ENCODE measurements at places on chromosomes 12 and 14.

GRCh38 chr12:104064842-104065427 lies 604 bp downstream of the HCFC2 start:
- DNase-seq: no peak

DNA sequence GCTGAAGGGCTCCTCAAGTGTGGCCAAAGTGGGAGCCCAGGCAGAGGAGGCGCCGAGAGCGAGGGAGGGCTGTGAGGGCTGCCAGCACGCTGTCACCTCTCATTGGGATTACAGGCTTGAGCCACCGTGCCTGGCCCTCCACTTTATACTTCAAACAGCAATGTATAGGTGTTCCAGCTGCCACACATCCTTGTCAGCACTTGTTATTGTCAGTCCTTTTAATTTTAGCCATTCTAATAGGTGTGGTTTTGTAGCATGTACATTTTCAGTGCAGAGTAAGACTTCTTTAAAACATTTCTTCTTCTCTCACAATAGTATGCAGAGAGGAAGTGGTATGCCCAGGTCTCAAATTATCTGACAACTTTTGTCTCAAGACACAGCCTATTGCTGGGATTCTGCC lies 27.5 kb upstream of the HNF1A start:
- DNase-seq: no peak

DNA sequence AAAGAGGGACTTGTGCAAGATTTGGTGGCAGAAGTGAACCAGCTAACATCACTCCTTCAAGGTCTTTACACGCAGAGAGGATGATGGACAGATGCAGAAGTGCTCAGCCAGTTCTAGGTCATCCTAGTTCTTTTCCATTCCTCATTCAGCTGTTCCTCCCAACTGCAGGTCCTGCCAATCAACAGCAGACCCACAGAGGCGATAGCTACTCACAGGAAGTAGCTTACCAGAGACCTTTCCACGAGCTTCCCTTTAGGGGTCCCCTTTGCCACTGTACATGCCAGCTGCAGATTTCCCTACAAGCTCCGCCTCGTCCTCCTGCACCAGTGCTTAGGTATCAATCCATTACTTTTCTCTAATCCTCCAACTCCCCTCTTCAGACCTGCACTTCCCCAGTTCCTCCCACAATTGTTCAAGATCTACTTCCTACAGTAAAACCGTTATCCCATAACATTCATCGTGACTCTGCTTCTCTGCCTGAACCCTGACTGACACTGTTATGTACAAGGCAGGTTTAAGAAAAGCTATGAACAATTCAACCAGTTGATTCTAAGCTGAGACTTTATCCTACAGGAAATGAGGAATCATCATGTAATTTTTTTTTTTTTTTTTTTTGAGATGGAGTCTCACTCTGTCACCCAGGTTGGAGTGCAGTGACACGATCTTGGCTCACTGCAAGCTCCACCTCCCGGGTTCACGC lies 22.5 kb downstream of the RECQL start:
- DNase-seq: no peak

DNA sequence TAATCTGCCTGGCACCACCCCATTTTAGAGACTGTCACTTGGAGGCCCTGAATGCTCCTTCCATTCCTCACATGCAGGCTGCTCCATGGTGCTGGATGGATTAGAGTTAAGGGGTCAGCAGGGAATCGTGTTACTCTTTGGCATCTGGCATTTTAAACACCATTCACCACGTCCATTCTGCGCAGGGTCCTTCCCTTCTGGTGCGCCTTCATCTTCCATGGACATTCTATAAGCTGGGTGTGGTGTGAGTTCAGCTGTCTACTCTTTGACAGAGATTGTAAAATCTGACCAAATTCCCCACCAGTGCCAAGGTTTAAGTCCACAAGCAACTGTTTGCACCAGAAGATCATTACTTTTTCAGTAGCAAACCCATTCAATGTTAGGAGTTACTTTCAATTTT lies 47.8 kb downstream of the GIT2 start:
- DNase-seq: no peak

DNA sequence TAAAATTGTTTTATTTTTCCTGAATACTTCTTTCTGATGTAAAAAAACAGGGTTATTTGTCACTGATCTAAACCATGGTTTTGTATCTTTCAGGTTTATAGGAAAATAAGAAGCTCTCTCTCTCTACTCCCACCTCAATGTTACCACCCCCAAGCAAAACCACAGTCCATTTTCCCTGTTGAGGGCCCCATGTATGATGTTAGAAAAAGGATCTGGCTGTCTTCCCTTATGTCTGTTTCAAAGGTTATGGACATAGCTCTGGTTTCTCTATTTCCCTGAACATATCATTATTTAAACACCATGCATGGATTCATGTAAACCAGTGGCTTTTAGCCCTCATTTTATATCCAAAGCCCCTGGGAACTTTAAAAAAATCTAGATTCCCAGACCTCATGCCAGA lies 649.0 kb upstream of the TBX3 start:
- no peak for DNase-seq

DNA sequence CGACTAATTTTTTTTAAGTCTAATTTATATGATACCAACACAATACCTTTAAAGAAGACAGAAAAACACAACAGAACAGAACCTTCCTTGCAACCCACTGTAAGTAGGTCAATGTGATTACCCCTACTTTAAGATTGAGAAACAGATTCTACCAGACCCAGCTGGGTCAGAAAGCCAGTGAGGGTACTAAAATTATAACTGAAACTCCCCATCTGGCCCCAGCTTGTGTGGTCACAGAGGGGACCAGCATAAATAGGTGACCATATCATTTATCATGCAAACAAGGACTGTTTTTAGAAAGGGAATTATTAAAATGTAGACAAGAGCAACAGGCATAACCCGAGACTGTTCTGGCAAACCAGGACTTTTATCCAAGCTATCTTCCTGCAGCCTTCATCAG lies 30.1 kb upstream of the FRMD6 start:
- no peak for DNase-seq

DNA sequence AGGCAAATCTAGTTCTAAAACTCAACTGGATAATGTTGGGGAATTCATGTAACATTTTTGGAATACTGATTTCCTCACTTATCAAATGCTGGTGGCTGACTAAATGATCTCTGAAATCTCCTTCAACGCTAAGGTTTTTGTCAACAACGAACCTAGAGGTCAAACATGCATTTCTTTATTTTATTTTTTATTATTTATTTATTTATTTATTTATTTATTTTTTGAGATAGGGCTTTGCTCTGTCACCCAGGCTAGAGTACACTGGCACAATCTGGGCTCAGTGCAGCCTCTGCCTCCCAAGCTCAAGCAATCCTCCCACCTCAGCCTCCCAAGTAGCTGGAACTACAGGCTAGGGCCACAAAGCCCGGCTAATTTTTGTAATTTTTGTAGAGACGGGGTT lies 64.5 kb downstream of the DUSP16 start:
- DNase-seq: no peak

DNA sequence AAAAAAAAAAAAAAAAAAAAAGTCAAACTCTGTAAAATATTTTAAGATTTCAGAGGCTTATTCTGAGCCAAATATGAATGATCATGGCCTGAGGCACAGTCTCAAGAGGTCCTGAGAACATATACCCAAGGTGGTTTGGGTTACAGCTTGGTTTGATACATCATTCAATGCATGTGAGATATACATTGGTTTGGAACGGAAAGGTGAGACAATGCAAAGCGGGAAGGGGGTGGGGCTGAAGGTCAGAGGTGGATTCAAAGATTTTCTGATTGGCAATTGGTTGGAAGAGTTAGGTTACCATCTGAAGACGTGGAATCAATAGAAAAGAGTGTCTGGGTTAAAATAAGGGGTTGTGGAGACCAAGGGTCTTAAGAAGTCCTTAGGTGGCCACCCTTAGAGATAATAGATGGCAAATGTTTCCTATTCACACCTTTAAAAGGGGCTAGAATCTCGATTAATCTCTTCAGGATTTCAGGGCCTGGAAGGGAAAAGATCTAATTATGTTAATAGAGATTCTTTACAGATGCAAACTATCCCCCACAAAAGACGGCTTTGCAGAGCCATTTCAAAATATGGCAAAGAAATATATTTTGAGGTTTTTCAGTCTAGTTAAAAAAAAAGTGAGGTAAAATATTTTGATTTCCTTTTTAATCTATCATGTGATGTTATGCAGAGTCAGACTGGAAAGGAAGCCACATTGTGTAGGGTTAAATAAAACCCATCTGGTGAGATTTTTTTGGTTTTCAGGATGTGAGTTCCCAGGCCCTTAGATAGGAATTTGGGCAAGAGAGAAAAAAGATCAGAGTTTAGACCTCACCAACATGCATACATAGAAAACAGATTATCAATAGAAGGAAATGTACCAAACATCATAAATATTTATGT lies 173.8 kb upstream of the CNOT2 start:
- DNase-seq: no peak

DNA sequence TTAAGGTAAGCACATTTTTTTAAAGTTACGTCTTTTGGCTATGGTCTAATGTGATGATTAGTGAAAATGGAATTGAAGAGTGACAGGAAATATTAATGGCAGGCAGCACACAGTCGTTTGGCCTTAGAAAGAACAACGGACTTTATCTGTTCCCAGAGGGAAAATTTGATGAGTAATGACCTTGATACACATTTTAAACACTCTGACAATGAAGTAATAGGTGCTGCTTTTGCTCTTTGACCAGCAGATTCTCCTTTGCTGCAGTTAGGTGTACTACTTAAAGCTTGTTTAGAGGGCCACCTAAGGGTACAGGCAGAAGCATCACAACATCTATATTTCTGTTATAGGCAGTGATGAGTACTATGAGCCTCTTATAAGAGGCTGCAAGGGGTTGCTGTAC lies 27.1 kb upstream of the RNU6-8 start:
- no peak for DNase-seq

DNA sequence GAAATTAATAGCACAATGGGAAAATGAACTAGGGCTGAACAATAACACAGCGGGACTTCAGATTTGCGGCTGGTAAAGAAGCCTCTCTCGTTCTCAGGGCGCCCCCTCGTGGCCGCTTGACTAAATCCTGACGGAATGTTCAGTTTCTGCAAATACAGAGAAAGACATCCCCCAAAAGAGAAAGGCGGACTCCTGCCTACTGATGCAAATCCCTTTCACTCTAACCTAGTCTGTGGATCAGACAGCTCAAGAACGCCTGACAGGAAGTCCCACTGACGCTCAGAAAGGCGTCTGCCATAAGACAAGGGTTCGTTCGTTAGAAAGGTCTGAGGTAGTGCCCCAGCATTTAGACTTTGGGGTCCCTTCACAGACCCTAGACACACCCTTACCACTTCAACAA lies 2.5 kb downstream of the NUAK1 start:
- DNase-seq: no peak

GRCh38 chr12:48183091-48183875 lies at the start of gene CCDC184:
Gene CCDC184, plus strand, starts transcription at chr12:48183644. Its CDS starts 479 bp downstream, at chr12:48184123.
- no peak for DNase-seq

- DNase-seq: no peak
These were observed 21.0 kb downstream of the ALX1 start for GRCh38 chr12:85301051-85301450.

DNA sequence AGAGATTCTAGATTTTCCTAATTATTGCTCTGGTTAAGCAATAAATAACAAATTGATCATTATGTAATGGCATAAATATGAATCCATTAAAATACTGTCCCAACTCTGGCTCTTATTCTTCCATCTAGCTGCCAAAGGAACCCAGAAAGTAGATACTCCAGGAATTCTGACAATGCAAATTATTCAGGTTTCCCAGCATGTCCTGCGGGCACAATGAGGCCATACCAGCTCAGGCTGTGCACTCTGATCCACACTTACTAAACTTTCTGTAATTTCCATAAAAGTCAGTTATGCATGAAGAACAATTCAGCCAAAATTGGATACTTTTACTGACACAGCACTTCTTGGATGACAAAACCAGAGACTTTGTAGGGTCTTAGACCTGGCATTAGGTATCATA lies 576.3 kb downstream of the KCNH5 start:
- DNase-seq: no peak

- DNase-seq: no peak
These were observed 22.8 kb downstream of the APOBEC1 start for GRCh38 chr12:7642876-7643309.

- DNase-seq: no peak
These were observed 37.7 kb downstream of the ADAM21 start for GRCh38 chr14:70489579-70490200.

GRCh38 chr12:15859116-15859515 lies 23.1 kb upstream of the STRAP start:
- no peak for DNase-seq

GRCh38 chr12:3107954-3108353 lies 30.8 kb downstream of the TSPAN9 start:
- DNase-seq: no peak

- no peak for DNase-seq
These were observed 71.1 kb upstream of the ZDHHC17 start for GRCh38 chr12:76692846-76693245.

DNA sequence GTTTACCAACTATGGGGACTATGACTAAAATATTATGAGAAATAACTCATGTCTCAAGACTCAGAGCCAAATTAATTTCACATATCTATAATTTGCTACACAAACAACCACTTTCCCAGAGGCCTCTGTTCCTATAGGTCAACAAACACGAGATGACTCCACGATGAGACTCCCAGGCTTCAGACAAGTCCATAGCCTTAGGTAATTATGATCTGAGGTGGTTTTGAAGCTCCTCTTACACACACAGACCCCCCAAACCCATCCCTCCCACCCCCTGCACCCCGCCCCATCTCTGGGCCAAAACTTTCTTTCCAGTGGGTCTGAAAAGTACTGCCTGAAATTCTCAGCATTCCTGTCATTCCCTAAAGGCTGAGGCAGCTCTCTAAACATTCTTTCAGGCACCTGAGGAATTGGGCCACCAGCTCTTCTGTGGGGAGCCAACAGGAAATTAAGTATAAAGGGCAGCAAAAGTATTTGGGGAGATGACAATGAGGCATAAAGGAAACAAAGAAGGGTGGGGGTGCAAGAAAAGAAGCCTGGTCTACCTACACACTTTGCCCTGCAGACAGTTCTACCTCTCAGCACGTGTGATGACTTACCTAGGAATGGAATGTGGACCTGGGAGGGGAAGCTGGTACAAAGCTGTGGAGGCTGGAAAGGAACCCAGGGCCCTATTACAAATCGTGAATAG lies 143.6 kb downstream of the PAWR start:
- DNase-seq: no peak

DNA sequence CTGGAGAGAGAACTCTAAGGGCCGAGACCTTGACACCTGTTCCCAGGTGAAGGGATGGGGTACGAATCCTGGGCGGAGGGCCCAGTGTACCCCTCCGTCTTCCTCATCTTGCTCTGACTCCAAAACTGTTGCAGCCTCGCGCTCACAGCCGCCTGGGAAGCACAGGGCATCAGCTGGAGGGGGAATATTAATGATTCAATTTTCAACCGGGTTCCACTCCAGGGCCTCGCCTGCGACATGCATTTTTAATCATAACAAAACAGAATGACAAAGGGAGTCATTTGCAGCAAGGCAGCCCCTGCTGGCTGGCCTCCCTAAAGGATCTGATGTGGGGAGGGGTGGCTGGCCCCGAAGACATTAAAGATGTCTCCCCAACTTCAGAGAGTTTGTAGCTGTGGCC lies 41.6 kb upstream of the ESRRB start:
- DNase-seq: no peak

Measured in cortex of kidney (tissue), 1 donor.